ENCODE measurements at places on chromosomes 12 and 14.

GRCh38 chr14:35963209-35963608 is 137.1 kb downstream of the BRMS1L start:
- no peaks in the 10 kb centered on the region for H3K36me3 ChIP-seq
- no peak overlapping the region for H3K4me3 ChIP-seq
- no peak for DNase-seq
- H3K4me1 ChIP-seq, result no peaks in the 10 kb centered on the region
- no peak overlapping the region for H3K27ac ChIP-seq

GRCh38 chr14:87503711-87504110 is 489.3 kb downstream of the GALC start:
- H3K36me3 ChIP-seq, result no peaks in the 10 kb centered on the region
- no peaks in the 10 kb centered on the region for H3K27me3 ChIP-seq
- no peaks in the 10 kb centered on the region for H3K4me1 ChIP-seq
- H3K27ac ChIP-seq, result no peak overlapping the region
- DNase-seq, result no peak

DNA sequence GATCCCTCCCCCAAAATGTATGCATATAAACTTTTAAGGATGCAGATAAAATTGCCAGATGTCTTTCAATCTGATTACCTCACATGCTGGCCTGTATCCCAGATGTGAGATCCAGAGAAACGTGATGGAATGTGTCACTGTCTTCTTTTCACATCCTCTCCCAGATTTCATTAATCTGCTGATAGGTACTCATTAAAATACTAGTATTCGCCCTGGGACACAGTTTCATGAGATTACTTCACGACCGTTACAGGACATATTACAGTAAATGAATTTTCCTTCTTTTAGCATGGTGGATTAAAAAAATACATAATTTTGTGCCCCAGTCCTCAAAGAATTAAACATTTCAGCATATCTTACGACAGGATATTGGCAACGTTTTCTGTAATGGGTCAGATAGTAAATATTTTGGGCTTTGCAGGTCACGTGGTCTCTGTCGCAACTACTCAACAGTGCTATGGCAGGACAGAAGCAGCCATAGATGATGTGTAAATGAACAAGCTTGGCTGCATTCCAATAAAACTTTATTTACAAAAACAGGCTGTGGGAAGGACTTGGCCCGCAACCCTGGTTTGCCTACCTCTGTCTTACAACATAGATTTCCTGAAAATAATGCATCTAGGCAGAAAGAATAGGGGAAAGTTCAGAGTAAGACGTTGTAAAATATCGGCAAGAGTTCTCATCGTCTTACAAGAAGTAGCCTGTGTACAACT is 156.0 kb upstream of the DIO3 start:
- H3K36me3 ChIP-seq, result no peaks in the 10 kb centered on the region
- H3K27ac ChIP-seq, result no peak overlapping the region
- no peaks in the 10 kb centered on the region for H3K4me1 ChIP-seq
- H3K4me3 ChIP-seq, result no peak overlapping the region
- H3K27me3 ChIP-seq, result peaks cover 17% of the 10 kb centered on the region

- H3K27me3 ChIP-seq, result no peaks in the 10 kb centered on the region
- H3K4me1 ChIP-seq, result peaks cover 89% of the 10 kb centered on the region
- peak overlapping the region; percentile 90 for H3K27ac ChIP-seq
- peaks cover 55% of the 10 kb centered on the region for H3K36me3 ChIP-seq
- DNase-seq, result no peak
- H3K4me3 ChIP-seq, result no peak overlapping the region
Measured at GRCh38 chr12:64682572-64683277, 72.4 kb downstream of the RASSF3 start.

DNA sequence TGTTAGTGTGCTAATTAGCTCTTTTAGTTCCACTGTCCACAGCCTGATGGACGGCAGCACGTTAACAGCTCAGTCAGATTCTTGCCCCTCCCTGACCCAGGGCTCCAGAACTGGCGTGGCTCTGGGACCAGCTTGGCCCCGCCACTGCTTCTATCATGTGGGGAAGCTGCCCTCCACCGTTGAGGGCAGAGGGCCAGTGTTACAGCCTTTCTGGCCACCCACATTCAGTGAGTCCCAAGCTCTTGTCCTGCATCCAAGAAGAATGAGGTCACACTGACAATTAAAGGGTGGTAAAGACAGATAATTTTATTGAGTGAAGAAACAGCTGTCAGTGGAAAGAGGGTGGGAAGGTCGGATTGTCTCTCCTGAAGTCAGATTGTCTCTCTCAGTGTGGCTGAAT is 36.9 kb downstream of the BCL2L14 start:
- no peak for DNase-seq
- H3K4me3 ChIP-seq, result no peak overlapping the region
- no peak overlapping the region for H3K27ac ChIP-seq
- peaks cover 10% of the 10 kb centered on the region for H3K27me3 ChIP-seq
- H3K36me3 ChIP-seq, result peaks cover 13% of the 10 kb centered on the region
- no peaks in the 10 kb centered on the region for H3K4me1 ChIP-seq

DNA sequence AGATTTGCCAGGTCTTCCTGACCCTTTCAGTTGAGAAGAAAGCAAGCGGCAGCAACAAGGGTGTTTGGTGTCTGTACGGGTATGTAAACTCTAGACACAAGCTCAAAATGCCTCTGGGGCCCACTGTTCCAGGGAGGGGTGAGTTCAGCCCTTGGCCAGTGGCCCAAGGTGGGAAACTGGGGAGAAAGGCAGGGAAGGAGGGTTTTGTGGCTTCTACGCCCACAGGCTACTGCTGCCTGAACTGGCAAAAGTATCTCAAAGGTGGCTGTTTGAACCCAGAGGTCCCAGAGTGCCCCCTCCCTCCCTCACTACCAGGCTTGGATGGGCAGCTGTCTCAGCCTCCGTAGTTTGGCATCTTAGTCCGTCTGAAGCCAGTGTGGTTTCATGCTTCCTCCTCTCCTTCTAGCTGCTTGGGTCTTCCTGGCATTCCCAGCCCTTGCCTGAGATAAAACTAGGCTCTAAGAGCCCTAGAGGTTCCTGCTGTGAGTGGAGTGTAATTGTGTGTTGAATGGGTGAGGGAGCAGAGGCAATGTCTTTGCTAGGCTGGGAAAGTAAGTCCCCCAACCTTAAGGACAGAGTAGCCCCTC is 5.5 kb downstream of the HOXC5 start:
- no peak overlapping the region for H3K27ac ChIP-seq
- no peak overlapping the region for H3K4me3 ChIP-seq
- H3K4me1 ChIP-seq, result peaks cover 8% of the 10 kb centered on the region
- DNase-seq, result no peak
- peaks cover 81% of the 10 kb centered on the region for H3K27me3 ChIP-seq

DNA sequence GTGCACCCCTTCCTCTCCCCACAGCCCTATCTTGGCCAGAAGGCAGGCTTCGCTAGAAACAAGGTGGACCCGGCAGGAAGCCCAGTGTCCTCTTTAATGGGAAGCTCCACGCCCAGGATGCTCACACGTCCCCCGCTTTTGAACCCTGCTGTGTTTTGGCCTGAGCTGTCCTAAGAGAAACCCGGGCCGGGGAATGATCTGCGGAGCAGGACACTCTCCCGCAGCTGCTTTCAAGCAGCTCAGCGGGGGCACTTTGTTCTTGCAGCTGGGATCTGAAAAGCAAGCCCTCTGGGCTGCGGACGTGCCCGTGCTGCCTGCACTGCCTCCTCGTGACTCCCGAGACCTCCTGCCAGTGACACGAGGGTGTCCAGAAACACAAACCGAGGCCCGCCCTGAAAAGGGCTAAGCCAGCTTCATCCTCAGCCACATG is 30.0 kb downstream of the SCARB1 start:
- H3K36me3 ChIP-seq, result no peaks in the 10 kb centered on the region
- H3K4me3 ChIP-seq, result no peak overlapping the region
- H3K4me1 ChIP-seq, result no peaks in the 10 kb centered on the region
- H3K27me3 ChIP-seq, result no peaks in the 10 kb centered on the region

- H3K4me1 ChIP-seq, result peaks cover 8% of the 10 kb centered on the region
- no peak overlapping the region for H3K4me3 ChIP-seq
- DNase-seq, result no peak
- no peaks in the 10 kb centered on the region for H3K27me3 ChIP-seq
- H3K36me3 ChIP-seq, result peaks cover 5% of the 10 kb centered on the region
- H3K27ac ChIP-seq, result no peak overlapping the region
Measured at GRCh38 chr14:71538938-71539649, 393.1 kb upstream of the RGS6 start.

DNA sequence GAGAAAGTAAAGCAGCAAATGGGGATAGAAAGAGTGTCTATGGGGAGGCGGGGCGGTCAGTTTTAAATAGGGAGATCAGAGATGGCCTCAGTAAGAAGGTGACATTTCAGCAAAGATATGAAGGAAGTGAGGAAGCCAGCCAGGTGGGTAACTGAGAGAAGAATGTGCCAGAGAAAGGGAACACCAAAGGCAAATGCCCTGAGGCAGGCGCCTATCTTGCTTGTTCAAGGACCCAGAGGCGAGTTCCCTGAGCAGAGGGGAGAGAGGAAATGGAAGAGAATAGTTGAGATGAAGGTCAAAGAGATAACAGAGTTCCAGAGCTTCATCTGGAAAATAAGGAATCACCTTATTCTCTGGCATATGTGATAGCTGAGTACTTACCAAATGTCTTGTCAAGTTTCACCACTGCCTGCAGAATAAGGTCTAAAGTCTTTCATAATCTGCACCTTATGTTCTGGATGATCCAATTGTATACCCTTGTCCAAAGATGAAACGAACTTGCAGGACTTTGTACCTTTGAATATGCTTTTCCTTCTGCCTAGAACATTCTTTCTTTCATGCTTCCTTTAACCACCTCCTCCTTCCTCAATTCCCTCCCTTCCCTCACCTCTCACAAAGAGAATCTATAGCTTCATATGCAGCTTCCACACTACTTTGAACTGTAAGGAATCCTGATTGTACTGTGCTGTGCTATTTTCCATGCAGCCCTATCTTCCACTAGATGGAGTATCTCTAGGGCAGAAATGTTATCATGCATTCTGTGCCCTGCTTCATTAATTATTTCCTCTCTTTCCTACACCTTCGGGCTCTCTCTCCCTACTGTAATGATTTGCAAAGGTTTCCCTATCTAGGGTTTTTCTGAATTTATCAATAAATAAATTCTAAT is 38.5 kb downstream of the GNPTAB start:
- DNase-seq, result no peak
- peak overlapping the region; percentile 24 for H3K27ac ChIP-seq
- H3K4me1 ChIP-seq, result peaks cover 57% of the 10 kb centered on the region
- H3K4me3 ChIP-seq, result no peak overlapping the region
- no peaks in the 10 kb centered on the region for H3K27me3 ChIP-seq

- no peak overlapping the region for H3K4me3 ChIP-seq
- no peaks in the 10 kb centered on the region for H3K4me1 ChIP-seq
- H3K36me3 ChIP-seq, result no peaks in the 10 kb centered on the region
- no peak for DNase-seq
- no peaks in the 10 kb centered on the region for H3K27me3 ChIP-seq
Measured at GRCh38 chr12:20206410-20206809, 161.9 kb upstream of the PDE3A start.

GRCh38 chr12:46386360-46386867 is 13.8 kb upstream of the SLC38A2 start:
- no peak overlapping the region for H3K4me3 ChIP-seq
- no peak overlapping the region for H3K27ac ChIP-seq
- H3K27me3 ChIP-seq, result no peaks in the 10 kb centered on the region
- peaks cover 52% of the 10 kb centered on the region for H3K4me1 ChIP-seq

DNA sequence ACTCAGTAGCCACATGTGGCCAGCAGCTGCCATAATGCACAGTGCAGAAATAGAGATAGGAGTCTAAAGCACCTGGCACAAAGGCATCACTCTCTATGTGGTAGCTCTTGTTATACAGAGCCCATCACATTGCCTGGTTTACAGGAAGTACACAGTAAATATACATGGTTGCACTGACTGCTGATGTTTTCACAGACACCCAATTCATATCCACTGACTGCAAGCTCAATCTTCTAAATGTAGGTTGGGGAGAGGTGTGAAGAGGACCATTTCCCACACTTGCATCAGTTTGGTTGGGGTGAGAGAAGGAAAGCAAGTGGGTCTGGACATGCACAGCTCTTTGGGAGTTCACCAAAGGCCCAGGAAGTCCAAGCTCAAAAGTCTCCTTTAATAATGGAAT is 172.8 kb downstream of the DPF3 start:
- H3K4me3 ChIP-seq, result no peak overlapping the region
- H3K4me1 ChIP-seq, result peaks cover 24% of the 10 kb centered on the region
- H3K27me3 ChIP-seq, result no peaks in the 10 kb centered on the region
- peak overlapping the region; percentile 3 for H3K27ac ChIP-seq

DNA sequence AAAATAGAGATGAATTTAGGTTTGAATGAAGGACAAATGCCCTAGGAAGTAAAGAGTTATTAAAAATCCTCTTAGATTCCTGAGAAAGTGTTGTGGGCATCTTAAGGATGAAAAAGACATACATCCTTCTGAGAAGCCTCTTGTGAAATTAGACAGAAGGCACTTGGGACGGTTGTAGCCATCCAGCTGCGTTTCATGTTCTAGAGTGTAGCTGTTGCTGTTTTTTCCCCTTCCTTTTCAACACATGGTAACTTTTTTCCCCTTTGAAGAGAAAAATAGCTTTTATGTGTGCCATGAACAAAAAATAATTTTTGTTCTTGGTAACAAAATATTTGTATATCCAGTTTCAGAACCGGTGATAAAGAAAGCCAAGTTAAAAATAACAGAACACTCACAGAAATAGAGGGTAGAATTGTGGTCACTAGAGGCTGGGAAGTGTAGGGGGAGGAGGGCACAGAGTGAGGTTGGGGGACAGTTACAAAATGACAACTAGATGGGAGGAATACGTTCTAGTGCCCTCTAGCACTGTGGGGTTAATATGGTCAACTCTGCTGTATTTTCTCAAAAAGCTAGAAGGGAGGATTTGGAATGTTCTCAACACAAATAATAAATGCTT is 58.4 kb downstream of the PTHLH start:
- H3K4me1 ChIP-seq, result no peaks in the 10 kb centered on the region
- no peak overlapping the region for H3K4me3 ChIP-seq
- peaks cover 4% of the 10 kb centered on the region for H3K27me3 ChIP-seq
- H3K36me3 ChIP-seq, result no peaks in the 10 kb centered on the region
- DNase-seq, result no peak

DNA sequence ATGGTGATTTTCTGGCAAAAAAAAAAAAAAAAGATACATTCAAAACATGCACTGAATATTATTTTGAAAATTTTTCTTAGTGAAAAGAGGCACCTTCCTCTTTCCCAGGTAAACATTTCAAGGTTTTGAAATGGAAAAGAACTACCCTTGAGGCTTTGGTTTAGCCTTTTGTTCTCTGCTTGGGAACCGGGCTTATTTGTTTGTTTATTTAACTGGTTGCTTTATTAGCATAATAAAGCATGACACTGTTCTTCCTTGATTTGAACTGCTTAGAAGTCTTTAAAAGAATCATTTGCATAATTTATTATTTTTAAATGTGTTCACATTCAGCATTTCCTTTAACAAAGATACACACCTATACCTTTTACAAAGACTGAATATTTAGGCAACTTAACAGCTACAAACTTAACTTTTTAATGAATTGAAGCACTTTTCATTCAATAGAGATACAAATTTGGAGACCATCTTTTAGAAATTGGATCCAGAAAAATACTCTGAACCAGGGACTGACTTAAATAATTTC is 174.5 kb downstream of the FBXL14 start:
- H3K4me3 ChIP-seq, result no peak overlapping the region
- no peak overlapping the region for H3K27ac ChIP-seq
- H3K4me1 ChIP-seq, result peaks cover 23% of the 10 kb centered on the region

DNA sequence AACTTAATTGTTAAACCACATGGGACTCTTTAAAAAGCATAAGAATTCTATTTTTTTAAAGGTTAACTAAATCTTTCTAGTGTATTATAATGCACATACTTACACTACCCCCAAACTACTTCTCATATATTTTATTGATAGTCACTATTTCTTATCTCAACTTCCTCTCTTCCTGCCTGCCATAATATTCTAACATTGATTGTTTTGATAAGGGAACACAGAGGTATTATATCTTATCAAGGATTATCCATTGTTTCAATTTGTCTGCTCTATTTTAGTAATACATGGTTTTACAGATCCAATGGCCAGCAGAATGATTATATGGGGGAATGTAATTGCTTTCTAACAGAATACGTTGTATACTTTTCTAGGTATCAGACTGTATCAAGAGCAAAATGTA is 98.9 kb downstream of the EPS8 start:
- peaks cover 3% of the 10 kb centered on the region for H3K36me3 ChIP-seq
- H3K4me1 ChIP-seq, result peaks cover 10% of the 10 kb centered on the region
- H3K27me3 ChIP-seq, result peaks cover 9% of the 10 kb centered on the region
- no peak overlapping the region for H3K4me3 ChIP-seq
